ENCODE measurements at places on chromosomes 1 and 21.

DNA sequence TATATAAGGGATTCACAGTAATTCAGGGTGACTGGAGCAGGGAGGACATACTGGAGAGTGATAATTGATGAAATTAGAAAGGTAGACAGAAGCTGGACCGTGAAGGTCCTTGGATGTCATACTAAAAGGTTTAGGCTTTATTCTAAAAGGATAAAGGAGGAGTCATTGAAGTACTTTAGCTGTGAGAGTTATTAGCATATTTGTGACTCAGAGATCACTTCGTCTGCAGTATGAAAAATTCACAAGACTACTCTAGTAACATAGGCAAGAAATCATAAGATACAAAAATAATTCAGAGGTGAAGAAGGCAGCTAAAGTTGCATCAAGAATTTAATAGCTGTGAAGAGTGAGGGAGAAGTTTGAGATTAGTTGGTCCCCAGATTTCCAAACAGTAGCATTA is 26.3 kb downstream of the KCNA3 start:
- no peak for DNase-seq

DNA sequence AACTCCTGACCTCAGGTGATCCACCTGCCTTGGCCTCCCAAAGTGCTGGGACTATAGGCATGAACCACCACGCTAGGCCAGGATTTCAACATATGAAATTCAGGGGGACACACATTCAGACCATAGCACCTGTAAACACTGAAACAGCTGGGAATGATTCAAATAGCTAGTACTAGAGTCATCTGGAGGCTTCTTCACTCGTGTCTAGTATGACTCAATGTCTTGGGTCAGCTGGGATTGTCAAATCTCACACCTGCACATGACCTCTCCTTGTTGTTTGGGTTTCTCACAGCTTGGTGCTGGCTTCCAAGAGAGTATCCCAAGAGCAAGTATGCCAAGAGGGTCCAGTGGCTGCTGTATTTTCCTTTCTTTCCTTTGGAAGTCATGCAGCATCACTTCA is 75.1 kb downstream of the PGM1 start:
- DNase-seq: no peak

GRCh38 chr1:37574834-37575480 is 18.2 kb downstream of the DNALI1 start:
- DNase-seq: no peak

DNA sequence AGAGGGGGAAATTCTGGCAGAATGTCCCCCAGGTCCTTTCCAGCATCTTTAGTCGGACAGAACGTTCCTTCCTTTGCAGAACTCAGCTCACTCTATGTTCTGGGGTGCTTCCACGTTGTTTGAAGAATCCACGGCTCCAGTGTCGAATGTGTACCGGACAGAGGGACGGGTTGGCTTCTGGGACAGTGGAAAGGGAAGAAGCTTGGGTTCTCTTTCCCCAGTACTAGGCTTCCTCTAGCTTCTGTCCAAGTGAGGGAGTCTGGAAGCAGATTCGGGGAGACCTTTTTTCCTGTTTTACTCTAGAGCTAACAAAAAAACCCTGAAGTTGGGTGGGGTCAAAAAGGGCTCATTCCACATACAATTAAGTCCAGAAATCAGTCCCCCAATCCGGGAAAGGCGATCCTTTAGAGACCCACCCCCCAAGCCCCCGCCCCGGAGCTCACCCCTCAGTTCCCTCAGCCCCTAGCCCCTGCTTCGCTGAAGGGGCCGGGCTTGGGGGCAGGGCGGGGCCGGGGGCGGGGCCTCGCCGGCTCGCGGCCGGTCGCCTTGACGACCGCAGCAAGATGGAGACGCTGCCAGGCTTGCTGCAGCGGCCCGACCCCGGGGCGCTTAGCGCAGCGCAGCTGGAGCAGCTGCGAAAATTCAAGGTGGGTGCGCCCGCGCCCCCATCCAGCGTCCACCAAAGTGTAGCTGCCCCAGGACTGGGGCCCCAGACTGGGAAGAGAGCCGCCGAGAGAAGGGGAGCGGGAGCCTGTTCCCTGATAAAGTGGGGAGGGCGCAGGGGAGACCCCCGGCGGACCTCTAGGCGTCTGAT is at the start of gene RIIAD1:
Gene RIIAD1, plus strand, starts transcription at position 549 of the 814 bp plus-strand sequence. Its CDS starts 15 bp downstream, at position 564.
- DNase-seq: peak; percentile 10

GRCh38 chr21:26840912-26841311 is 4.3 kb downstream of the ADAMTS1 start:
- no peak for DNase-seq

- DNase-seq: no peak
Observed at GRCh38 chr1:209400351-209401220, 182.9 kb upstream of the CAMK1G start.

DNA sequence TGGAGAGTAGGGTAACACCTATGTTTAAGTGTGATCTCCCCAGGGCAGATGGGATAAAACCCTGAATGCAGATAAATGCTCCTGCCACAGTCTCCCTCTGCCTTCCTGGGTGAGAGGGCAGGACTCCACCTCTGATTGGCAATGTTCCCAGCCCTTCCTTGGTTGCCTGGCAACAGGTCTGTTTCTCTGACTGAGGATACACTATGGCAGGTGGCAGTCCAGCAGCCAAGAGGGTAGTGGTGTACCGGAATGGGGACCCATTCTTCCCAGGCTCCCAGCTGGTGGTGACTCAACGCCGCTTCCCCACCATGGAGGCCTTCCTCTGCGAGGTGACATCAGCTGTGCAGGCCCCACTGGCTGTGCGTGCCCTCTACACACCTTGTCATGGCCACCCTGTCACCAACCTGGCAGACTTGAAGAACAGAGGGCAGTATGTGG is at the start of gene DCDC2B:
Gene DCDC2B, plus strand, starts transcription at position 199 of the 438 bp plus-strand sequence. Its CDS starts 5 bp downstream, at position 204.
- no peak for DNase-seq

DNA sequence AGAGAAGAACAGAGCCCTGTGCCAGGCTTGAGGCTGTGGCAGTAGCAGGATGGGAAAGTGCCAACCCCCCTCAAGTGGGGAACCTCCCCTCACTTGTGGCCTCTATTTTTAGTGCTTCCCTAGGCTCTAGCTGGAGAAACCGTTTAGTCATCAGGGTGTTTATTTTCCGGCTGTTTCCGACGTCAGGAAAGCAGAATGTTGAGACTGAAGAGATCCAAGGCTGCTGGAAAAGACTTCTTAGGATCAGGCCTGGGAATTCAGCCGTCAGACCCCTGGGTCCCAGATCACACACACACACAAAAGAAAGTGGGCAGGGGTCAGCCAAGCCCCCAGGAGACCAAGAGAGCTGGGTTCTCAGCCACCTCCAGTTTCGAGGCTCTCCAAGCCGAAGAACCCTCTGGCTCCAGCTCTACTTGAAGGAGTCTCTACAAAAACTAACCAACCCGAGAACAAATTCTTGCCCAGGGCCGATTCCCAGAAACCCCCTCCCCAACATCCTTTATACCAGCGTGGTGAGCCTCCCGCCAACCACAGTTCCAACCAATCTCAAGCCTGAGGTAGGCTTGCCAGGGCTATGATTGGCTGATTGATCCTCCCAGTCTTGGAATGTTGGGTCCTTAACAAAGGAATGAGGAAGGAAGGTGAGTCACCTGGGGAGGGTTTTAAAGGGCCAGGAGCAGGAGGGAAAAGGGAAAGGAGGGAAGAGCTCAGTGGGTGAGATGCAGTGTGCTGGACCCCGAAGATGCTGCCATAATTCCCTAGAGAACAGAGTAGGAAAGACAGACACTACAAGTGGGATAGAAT is 2.5 kb upstream of the MEF2D start:
- no peak for DNase-seq

DNA sequence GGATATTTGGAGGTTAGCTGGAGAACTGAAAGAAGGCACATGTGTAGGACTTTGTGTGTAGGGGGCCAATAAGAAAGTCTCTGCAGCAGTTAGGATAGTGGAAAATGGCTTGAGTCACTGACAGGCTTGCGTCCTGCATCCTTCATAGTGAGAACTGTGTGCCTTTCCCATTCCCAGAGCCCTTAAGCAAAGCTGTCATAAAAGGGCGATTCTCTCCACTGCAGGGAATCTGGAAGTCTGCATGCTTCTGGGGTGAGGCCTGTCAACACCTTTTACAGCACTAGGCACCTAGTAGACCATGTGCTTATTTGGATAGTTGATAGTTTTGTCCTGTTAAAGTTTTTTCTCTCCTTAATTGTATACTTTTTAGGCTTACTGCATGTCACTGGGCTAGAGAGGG is 39.4 kb upstream of the MACF1 start:
- DNase-seq: no peak

- DNase-seq: no peak
Observed at GRCh38 chr1:114779722-114780121, 763 bp downstream of the SIKE1 start.

DNA sequence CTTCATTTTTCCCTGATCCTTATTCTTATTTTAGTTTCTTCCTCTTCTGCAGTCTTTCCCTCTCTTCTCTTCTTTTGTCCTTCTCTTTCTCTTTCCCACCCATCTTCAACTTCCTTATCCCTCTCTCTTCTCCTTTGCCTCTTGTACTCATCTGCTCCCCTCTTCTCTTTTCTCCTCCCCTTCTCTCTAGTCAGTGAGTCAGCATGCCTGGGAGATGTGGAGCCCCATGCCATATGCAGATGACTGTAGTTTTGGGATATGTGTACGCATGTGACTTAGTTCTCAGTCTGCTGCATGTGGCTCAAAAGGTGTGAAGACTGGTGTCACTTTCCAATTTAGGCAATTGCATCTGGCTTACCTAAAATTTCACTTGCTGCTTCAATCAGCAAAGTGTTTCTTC is 10.4 kb downstream of the DNAJC6 start:
- DNase-seq: no peak

DNA sequence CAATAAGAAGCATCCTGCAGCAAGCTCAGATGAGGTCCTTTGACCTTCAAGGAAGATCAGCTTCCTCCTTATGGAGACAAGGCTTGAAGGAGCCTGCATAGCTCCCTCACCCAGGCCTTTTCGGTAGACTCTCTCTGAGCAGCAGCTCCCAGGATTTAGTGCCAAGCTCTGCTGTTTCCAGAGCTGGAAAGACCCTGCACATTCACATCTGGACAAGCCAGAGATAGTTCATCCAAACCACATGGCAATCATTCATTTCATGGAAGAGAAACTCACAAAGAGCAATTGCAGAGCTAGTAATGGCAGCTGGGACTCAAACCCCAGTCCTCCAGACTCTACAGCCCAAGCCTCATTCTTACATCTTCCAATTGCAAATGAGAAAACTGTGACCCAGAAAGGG is 76.4 kb upstream of the EDN2 start:
- DNase-seq: no peak

DNA sequence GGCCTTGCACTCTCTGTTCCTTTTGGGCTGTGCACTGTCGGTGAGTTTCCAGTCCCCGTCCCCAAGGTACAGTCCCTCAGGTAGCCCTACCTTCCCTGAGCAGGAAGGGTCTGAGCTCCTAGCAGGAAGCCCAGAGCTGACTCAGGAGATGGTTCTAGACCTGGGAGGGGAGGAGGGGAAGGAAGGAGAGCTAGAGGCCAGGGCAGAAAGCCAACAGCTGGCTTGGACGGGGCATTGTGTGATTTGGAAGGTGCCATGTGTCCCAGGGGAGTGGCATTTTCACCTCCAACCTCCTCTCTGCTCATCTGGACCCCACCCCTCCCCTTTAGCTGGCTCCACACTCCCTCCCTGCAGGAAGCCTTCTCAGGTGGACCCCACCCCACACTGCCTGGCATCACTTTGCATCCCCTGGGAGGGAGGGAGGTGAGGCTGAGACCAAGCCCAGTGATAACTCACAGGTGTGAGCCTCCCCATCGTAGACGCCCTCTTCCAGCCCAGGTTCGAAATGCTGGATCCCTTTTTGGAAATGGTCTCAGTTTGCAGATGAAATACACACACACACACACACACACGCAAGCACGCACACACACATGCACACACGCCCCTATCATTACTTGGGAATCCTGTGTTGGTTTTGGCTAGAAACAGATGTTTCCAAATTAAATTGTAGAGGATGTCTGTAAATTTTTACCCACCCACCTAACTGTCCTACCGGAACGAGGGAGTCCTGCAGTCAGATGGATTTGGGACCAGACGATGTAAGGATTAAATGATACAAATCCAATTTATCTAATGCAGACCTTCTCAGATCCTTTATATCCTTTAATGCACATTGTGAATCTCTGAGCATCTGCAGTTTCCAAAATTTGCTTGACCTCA is 19.7 kb upstream of the IFNLR1 start:
- DNase-seq: no peak

GRCh38 chr1:168629466-168629865 is 53.1 kb downstream of the XCL1 start:
- no peak for DNase-seq

- no peak for DNase-seq
Observed at GRCh38 chr1:109243860-109244552, 5.3 kb upstream of the CELSR2 start.

DNA sequence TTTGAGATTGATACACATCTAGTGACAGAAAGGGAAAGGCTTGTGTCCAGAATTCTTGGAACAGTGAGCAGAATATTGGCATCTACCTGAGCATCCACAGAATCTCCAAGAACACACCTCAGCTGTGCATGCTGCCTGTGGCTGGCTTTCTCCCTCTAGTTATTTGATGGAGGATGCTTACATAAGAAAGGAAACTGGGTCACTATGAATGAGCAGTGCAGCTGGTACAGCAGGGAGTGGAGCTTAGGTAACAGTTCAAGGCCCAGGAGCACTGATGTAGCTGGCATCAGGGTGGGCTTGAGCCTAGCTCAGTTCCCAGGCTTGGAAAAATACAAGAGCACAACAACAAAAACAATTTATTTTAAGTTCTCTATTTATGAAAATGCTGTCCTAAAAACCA is 26.3 kb downstream of the RGS8 start:
- DNase-seq: no peak

GRCh38 chr1:108089477-108089876 is 110.7 kb downstream of the SLC25A24 start:
- no peak for DNase-seq

DNA sequence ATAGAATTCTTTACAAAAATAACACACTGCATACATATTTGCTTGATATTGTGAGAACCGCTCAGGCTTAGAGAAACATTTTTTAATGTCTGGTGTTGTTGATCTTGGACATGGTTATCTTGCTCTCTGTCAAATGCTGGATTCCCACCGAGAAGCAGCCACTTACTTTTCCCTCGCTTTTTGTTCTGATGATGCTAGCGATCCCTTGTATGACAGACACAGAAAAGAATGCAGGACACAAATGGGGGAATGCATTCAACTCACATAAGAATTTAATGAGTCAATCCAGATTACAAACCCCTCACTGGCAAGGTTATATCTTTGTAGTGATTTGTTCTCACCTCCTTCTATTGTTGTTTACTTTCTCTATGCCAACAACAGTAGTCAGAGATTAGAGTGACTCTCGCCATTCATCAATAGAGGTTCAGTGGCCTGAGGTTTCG is 76.8 kb upstream of the AKT3 start:
- DNase-seq: no peak

- no peak for DNase-seq
Observed at GRCh38 chr21:33886321-33886720, 29.3 kb downstream of the ATP5PO start.

GRCh38 chr1:225754940-225755641 is 22.5 kb upstream of the SRP9 start:
- no peak for DNase-seq

DNA sequence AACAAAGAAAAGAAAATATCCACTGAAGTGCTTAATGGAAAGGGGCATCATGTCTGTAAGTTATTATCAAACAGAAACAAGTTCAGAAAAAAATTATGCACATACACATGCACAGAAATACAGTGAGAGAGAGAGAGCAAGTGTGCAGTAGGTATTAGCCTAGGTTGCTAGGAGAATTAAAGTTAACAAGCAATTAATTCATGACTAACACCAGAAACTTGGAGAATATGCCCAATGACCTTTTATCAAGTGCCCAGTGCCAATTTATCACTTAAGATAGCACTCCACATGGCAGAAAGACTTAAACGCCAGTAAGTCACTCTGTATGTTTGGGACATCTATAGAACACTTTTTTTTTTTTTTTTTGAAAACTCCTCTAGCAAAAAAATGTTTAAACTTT is 56.2 kb upstream of the SLC16A1 start:
- DNase-seq: no peak
